ENCODE measurements at places on chromosomes 6 and 20. TPM values are rescaled to one million over a fixed set of nuclear protein-coding genes. Genes with fewer than 3 reads are reported as not detected.
A peak's percentile ranks its signal among the peaks of the same experiment; 100 is the strongest.

DNA sequence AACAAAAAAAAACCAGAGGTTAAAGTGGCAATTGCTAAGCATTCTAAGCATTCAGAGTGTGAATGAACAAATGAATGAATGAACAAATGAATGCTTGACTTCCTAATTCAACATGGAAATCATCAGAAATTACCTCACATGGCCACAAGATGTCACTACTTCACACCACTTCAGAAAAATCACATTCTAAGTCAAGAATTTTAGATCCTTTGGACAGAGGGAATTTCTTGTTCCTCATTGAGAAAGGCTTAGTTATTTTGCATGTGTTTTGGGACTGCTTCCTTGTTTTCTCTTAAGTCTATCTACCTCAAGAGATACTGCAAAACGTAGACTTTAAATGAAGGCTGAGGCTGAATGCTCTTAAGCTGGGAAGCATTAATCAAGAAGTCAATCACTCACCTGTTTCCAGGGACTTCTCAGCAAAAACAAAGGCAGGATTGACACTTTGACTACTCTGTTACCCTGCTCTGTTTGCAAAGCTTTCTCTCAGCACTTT, 120.2 kb downstream of the MBOAT1 start:
- no peak overlapping the region for H3K4me3 ChIP-seq
- H3K27me3 ChIP-seq, result no peaks in the 10 kb centered on the region
- H3K36me3 ChIP-seq, result no peaks in the 10 kb centered on the region
- DNase-seq, result peak; percentile 34
- H3K4me1 ChIP-seq, result no peaks in the 10 kb centered on the region

- H3K36me3 ChIP-seq, result peaks cover 7% of the 10 kb centered on the region
- H3K4me1 ChIP-seq, result no peaks in the 10 kb centered on the region
- no peak overlapping the region for H3K4me3 ChIP-seq
- no peak overlapping the region for H3K27ac ChIP-seq
- no peaks in the 10 kb centered on the region for H3K27me3 ChIP-seq
Measured at GRCh38 chr6:70857387-70858077, 99.3 kb downstream of the B3GAT2 start.

- no peaks in the 10 kb centered on the region for H3K36me3 ChIP-seq
- no peak for DNase-seq
- H3K27me3 ChIP-seq, result no peaks in the 10 kb centered on the region
- no peak overlapping the region for H3K4me3 ChIP-seq
- no peak overlapping the region for H3K27ac ChIP-seq
- H3K4me1 ChIP-seq, result no peaks in the 10 kb centered on the region
Measured at GRCh38 chr6:151901009-151901411, 93.5 kb downstream of the ESR1 start.

DNA sequence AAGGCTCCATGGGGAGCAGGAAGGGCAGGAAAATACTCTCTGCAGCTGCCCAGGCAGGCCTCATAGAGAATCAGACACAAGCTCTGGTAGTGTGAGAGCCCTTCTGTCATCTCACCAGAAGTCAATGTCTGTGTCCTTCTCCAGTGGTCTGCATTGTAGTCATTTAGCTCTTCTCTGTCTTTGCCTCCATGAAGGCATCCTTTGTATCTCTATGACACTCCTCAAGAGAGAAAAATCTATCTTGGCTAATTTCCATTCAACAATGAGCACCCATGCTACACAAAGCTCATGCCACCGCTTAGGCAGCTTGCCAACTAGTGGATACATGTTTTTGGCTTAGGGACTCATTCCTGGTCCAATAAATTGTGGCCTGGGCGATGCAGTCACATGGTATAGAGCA, 92.1 kb downstream of the RNF217 start:
- DNase-seq, result no peak
- H3K4me3 ChIP-seq, result no peak overlapping the region
- no peaks in the 10 kb centered on the region for H3K4me1 ChIP-seq

- H3K27ac ChIP-seq, result no peak overlapping the region
- H3K27me3 ChIP-seq, result peaks cover 2% of the 10 kb centered on the region
- no peaks in the 10 kb centered on the region for H3K36me3 ChIP-seq
- DNase-seq, result no peak
- H3K4me1 ChIP-seq, result no peaks in the 10 kb centered on the region
Measured at GRCh38 chr6:109506841-109507240, 23.8 kb upstream of the ZBTB24 start.

DNA sequence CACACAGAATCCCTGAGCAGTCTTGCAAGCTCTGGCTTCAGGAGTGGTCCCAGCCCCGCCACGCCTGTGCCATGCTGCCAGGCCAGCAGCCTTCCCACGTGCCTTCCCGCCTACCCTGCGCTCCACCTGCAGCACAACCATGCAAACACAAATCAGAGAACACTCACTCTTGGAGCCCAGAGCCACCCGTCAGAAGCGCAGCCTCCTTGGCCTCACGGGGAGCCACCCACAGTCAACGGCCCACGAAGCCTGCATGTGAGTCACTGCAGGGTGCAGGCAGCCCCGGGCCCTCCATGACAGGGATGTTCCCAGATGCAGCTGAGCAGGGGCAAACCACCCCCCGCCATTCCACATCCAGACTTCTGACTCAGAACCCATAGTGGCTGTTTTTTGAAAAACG, 217.0 kb downstream of the DLL1 start:
- H3K27ac ChIP-seq, result no peak overlapping the region
- no peak overlapping the region for H3K4me3 ChIP-seq
- no peaks in the 10 kb centered on the region for H3K36me3 ChIP-seq
- no peaks in the 10 kb centered on the region for H3K4me1 ChIP-seq

DNA sequence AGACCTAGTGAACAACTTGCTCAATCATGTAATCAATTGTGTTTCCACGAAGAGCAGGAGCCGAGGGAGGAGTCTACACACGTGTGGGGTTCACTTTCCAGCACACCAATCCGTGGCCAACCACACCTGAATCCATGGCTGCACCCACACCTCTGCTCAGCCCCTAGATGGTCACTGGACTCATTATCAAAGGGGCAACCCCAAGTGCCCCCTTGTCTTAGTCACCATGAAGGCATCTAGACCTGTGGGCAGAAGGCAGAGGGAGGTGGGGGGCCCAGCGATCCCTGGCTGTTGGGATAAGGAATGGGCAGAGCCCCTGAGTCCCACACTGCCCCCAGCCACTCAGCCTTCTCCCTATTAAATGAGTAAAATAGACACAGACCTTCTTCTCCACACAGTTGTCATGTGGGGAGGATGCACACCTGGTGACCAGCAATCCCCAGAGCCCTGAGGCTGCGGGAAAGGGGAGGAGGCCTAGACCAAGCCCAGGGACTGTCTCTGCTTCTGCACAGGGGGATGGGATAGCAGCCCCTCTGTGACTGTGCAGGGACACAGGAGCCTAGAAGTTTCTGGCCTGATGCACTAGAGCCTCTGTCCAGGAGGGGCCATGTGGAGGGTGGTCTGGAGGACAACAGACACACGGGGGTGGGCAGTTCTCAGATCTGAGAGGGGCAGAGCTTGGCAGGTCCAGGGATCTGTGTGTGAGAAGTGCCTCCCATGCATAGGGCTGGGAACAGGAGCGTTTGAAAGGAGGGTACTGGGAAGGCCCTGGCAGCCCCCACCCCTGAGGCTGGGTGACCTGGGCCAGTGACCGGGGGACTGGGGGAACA, 1.9 kb upstream of the RAET1L start:
- no peak overlapping the region for H3K4me3 ChIP-seq
- DNase-seq, result no peak
- no peaks in the 10 kb centered on the region for H3K36me3 ChIP-seq
- H3K27ac ChIP-seq, result no peak overlapping the region
- H3K4me1 ChIP-seq, result peaks cover 4% of the 10 kb centered on the region

GRCh38 chr6:16670183-16670582, 91.1 kb downstream of the ATXN1 start:
- no peaks in the 10 kb centered on the region for H3K36me3 ChIP-seq
- peaks cover 28% of the 10 kb centered on the region for H3K4me1 ChIP-seq
- no peak overlapping the region for H3K4me3 ChIP-seq

DNA sequence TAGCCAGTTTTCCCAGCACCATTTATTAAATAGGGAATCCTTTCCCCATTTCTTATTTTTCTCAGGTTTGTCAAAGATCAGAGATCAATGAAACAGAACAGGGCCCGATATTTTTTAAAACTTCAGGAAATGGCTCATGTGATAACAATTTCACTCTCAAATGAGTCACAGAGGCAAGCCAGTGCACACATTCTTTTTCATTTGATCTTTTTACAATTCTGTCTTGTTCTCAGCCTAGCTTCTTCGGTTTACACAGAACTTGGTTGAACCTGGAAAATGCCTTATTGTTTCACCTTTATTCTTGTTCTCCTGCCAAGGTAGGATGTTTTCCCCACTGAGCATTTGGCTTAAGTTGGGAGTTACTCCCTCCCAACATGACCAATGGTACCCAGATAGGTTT, 258.9 kb downstream of the COL12A1 start:
- H3K36me3 ChIP-seq, result no peaks in the 10 kb centered on the region
- peak; percentile 73 for DNase-seq
- no peak overlapping the region for H3K4me3 ChIP-seq
- no peaks in the 10 kb centered on the region for H3K27me3 ChIP-seq
- peak overlapping the region; percentile 74 for H3K27ac ChIP-seq

GRCh38 chr6:1620504-1621069, 10.9 kb downstream of the FOXC1 start:
- peaks cover 8% of the 10 kb centered on the region for H3K4me1 ChIP-seq
- H3K36me3 ChIP-seq, result no peaks in the 10 kb centered on the region
- H3K27ac ChIP-seq, result no peak overlapping the region
- H3K4me3 ChIP-seq, result no peak overlapping the region
- DNase-seq, result no peak

GRCh38 chr6:34494973-34495372, 29.1 kb downstream of the PACSIN1 start:
- H3K4me3 ChIP-seq, result no peak overlapping the region
- no peaks in the 10 kb centered on the region for H3K4me1 ChIP-seq
- DNase-seq, result no peak
- peaks cover 2% of the 10 kb centered on the region for H3K27me3 ChIP-seq

Gene RNASET2
- total RNA-seq, result 22.0 TPM

Gene MOG
- not detected for total RNA-seq

Gene ENPP1
- total RNA-seq, result 7.1 TPM

Gene GSTA3
- total RNA-seq, result not detected

Gene ARFRP1
- 32.5 TPM for total RNA-seq

Gene HLA-DRB5
- not detected for total RNA-seq

Gene LIN28B
- 29.0 TPM for total RNA-seq

Gene SLC25A27
- 4.3 TPM for total RNA-seq

Gene LRRC1
- total RNA-seq, result 11.8 TPM
